Gastroesophageal sphincter (tissue), 4 donors: ENCODE measurements at places on chromosomes 7 and 10. TPM values are rescaled to one million over a fixed set of nuclear protein-coding genes. Genes with fewer than 3 reads are reported as not detected.

DNA sequence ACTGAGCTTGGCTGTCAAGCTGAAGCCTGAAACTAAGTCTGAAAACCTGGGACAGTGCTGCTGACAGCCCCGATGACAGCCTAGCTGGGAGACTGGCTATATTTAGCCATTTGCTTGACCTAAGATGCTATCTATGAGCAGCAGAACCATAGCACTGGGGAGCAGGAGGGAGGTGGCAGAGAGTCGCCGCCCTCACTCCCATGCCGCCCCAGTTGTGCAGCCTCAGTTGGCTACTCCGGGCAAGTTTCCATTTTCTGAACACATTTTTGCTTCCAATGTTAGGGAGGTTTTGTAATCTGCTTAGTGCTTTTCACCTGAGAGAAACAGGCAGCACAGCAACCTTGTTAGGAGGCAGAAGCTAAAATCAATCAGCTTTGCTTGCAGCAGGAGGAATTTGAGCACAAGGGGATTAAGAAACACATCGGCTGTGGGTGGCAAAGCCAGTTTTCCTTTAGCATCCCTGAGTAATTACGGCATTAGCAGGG lies 20.4 kb upstream of the C10orf71 start:
- ATAC-seq = no peak

DNA sequence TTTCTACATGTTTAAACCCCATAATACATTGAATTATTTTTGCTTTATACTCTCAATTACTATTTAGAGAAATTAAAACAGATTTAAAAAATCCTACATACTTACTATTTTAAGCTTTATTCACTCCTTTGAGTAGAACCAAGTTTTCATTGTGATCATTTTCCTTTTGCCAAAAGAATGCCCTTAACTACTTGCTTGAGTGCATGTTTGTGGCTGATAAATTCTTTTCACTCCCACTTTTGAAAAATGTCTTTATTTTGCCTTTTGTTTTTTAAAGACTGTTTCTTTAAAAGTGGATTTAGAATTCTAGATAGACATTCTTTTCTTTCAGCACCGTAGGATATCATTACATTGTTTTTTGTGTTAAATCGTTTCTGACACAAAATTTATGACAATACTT lies 22.3 kb upstream of the AGR3 start:
- ATAC-seq = no peak

DNA sequence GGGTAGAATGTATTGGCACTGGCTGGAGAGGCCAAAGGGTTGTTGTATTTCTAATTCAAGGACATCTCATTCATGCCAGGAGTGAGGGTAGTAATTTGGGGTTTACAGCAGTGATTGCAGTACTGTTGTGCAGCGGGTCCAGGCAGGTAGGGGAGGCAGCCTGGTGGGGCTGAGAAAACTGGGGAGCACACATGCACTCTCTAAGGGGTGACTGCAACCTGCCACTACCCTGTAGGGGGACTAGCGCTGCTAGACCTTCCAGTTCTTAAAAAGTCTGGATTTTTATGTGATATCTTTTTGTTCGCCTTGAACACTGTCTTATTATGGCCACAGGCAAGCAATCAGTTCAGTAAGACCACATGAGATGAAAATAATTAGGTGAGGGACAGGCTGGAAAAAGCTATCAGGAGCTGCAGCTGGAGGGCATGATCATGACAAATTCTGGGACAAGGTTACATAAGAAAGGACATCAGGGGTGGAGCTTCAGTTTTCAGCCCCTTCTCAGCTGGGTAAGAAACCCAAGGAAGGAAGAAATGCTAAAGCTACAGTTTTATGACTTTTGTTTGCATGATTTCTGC lies 149.0 kb downstream of the ARHGAP21 start:
- no peak for ATAC-seq

DNA sequence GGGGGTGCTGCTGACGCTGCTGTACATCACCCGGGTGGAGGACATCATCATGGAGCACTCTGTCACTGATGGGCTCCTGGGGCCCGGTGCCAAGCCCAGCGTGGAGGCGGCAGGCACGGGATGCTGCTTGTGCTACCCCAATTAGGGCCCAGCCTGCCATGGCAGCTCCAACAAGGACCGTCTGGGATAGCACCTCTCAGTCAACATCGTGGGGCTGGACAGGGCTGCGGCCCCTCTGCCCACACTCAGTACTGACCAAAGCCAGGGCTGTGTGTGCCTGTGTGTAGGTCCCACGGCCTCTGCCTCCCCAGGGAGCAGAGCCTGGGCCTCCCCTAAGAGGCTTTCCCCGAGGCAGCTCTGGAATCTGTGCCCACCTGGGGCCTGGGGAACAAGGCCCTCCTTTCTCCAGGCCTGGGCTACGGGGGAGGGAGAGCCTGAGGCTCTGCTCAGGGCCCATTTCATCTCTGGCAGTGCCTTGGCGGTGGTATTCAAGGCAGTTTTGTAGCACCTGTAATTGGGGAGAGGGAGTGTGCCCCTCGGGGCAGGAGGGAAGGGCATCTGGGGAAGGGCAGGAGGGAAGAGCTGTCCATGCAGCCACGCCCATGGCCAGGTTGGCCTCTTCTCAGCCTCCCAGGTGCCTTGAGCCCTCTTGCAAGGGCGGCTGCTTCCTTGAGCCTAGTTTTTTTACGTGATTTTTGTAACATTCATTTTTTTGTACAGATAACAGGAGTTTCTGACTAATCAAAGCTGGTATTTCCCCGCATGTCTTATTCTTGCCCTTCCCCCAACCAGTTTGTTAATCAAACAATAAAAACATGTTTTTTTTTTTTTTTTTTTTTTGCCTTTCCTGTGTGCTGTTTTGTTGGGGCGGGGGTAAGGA lies 55.8 kb downstream of the TSPAN15 start:
- ATAC-seq = peak; percentile 8

- ATAC-seq = no peak
Observed at GRCh38 chr10:132980426-132981172, 38.2 kb upstream of the CFAP46 start.

GRCh38 chr10:63521416-63522276 lies 445 bp downstream of the REEP3 start:
- ATAC-seq = peak; percentile 86

GRCh38 chr7:69764147-69764546 lies 165.9 kb downstream of the AUTS2 start:
- ATAC-seq = no peak

DNA sequence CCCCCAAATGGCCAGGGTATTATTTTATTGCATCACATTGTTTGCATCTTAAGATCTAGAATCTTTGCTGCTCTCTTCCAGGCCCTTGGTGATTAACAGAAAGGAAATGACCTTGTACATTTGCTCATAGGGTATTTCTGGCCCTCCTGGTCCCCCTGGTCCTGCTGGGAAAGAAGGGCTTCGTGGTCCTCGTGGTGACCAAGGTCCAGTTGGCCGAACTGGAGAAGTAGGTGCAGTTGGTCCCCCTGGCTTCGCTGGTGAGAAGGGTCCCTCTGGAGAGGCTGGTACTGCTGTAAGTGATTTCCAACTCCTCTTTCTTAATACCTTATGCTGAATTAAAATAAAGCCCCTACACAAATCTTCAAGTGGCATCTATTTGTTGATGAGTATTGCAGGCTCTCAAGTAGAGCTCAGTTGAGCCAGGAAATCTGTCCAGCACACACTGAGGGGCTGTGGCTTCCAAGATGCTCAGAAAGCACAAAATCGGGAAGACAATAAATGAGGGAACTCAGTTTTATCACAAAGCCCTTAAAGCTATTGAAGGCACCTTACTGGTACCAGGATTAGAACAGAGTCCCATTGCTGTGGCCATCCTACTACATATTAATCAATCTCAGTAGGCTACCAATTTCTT lies 28.2 kb downstream of the COL1A2 start:
- no peak for ATAC-seq

- ATAC-seq = peak; percentile 90
Observed at GRCh38 chr7:96219378-96220130, 102.3 kb downstream of the SLC25A13 start.

DNA sequence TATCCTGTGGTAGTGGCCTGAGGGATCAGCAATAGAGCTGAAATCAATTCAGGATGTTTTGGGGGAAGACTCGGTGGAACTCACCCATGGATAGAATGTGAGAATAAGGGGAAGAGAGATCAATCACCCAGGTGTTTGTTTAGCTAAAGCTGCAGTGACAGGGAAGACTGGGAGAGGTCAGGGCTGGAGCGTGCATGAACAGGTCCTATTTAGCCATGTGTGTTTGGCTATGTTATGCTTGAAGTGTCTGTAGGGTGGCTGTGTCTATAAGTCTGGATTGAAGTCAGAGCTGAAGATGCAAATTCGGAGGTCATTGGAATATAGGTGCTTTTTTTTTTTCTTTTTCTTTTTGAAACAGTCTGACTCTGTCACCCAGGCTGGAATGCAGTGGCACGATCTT lies 4.6 kb downstream of the ATP6V1F start:
- ATAC-seq = no peak

GRCh38 chr7:169276-170172 lies 22.8 kb upstream of the FAM20C start:
- no peak for ATAC-seq

DNA sequence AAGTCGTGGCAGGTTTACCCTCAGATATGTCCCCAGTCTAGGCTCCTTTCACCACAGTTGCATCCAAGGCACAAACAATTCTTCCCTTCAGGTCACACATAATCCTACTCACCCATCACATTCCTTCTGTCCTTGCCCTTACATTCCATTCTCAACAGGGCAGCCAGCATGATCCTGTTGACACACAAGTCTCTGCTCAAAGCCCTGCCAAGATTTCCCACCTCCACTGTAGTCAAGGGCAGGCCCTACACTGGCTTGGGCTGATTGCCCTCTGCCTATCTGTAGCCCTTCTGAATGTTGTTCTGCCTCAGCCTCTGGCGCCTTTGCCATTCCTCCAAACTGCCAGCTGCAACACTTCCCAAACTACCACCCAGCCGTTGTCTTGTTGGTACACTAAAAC lies 187.9 kb upstream of the AKR1E2 start:
- ATAC-seq = no peak

DNA sequence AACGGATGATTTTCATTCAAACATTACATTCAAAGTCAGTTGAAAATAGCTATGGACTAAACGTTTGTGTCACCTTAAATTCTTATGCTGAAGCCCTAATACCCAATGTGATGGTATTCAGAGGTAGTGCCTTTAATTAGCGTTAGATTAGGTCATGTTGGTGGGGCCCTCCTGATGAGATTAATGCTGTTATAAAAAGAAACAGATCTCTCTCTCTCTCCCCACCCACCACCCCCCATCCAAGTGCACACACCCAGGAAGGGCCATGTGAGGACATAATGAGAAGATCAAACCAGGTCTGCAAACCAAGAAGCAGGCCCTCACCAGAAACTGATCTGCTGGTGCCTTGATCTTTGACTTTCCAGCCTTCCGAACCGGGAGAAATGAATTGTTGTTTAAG lies 44.2 kb downstream of the ZNF438 start:
- ATAC-seq = no peak

DNA sequence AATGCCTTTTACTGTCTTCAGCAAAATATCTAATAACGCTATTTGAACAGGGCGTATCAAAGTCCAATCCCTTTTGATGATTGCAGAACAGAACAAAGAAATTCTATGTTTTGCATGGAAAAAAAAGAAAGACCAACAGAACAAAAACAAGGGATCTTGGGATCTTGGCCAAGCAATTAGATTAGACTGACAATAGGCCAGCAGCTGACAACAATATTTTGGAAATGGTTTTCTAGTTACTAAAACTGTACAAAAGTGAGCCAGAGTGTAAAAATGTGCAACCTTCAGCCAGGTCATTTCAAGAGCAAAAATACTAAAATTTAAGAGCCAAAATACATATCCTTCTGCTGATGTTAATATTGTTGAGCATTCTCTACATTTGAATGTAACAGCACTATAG lies 716.5 kb upstream of the KCND2 start:
- no peak for ATAC-seq

GRCh38 chr10:97914837-97915211 lies 65.2 kb downstream of the GOLGA7B start:
- peak; percentile 79 for ATAC-seq

DNA sequence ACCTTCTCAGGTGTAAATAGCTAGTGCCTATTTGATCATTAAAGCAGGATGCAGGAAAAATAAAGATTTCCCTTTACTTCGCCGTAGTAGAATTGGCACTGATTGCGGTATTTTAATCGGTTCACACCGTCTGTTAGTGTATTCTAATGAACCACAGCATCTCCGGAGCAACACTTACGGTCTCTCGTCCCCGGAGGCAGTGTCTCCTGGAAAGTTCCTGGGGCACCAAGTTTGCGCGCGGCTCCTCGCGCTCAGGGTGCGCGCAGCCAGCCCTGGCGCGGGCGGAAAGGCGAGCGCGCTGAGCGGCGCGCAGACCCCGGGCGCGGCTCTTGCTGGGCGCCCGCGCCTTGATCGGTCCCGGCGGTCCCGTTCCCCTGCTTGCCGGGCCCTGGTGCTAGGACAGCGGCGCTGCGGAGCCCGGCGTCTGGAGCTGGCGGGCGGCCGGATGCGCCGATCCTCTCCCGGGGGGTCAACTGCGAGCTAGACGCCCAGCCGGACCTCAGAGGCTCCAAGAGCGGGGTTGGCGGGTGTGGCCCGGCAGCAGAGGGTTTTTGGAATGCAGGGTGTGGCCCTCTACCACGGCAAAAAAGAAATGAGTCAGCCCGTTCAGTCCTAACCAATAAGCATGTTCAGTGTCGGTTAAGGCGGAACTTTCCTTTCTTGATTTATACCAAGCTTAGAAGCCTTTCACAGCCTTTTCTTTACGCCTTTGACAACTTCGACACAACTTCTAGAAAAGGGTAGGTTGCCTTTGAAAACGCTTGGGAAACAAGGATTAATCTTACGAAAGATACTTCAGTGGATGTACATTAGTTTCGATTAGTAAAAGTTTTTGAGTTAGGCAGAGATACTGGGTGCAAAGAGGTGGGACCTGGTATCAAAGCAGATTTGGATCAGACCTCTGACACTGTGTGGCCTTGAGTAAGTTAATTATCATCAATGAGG lies 166.8 kb upstream of the ASAH2 start:
- ATAC-seq = peak; percentile 92

Gene TMEM184A
- total RNA-seq = 1.5 TPM

GRCh38 chr7:137873524-137873923 lies 26.8 kb upstream of the DGKI start:
- ATAC-seq = no peak

DNA sequence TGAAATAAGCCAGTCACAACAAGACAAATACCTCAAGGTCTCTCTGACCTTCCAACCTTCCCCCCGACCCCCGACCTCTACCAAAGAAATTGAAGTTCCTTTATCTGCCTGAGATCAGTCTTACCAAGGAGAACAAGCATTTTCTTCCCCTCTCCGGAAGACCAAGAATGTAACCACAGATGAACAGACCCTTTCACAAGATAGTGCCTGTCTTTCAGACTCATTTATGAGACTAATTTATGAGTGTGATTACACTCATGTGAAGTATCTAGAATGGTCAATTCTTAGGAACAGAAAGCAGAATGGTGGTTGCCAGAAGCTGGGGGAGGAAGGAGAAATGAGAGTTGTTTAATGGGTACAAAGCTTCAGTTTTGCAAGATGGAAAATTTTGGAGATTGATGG lies 108.9 kb upstream of the MKLN1 start:
- ATAC-seq = no peak

GRCh38 chr7:37920305-37920848 lies at the start of gene EPDR1:
EPDR1 (plus strand) TSS chr7:37920640; CDS start chr7:37920940, 300 bp downstream.
- ATAC-seq = peak; percentile 27

Gene FAM13C
- total RNA-seq = 26.9 TPM
